ENCODE measurements at places on chromosomes 4 and X. TPM values are rescaled to one million over a fixed set of nuclear protein-coding genes. Genes with fewer than 3 reads are reported as not detected.

HGFAC gene
- polyA plus RNA-seq, result 1.7 TPM

ALAS2 gene
- 11.3 TPM for polyA plus RNA-seq

CCNB3 gene
- polyA plus RNA-seq, result 1.2 TPM

UGT2B17 gene
- not detected for polyA plus RNA-seq

HS3ST1 gene
- polyA plus RNA-seq, result 0.74 TPM

SOX3 gene
- not detected for polyA plus RNA-seq

SHROOM2 gene
- 17.2 TPM for polyA plus RNA-seq

DIPK2B gene
- polyA plus RNA-seq, result 8.1 TPM

MTMR8 gene
- polyA plus RNA-seq, result 1.7 TPM

WDR45 gene
- 61.8 TPM for polyA plus RNA-seq

CSN1S1 gene
- polyA plus RNA-seq, result not detected

ACSL1 gene
- 64.5 TPM for polyA plus RNA-seq

CLIC2 gene
- 3.1 TPM for polyA plus RNA-seq

CYTL1 gene
- polyA plus RNA-seq, result 6.4 TPM

MAGEA9B gene
- polyA plus RNA-seq, result not detected

MAGEA8 gene
- polyA plus RNA-seq, result 0.29 TPM

CDS1 gene
- polyA plus RNA-seq, result 24.3 TPM

GAGE12E gene
- polyA plus RNA-seq, result not detected

Data from renal pelvis (tissue), 12 donors.